SK-N-SH treated with all-trans-retinoic acid at 6 μM for 48 hours (cell line): ENCODE measurements at places on chromosomes 5 and 9.

- ATAC-seq: no peak
Observed at GRCh38 chr9:75604661-75605060, 285.8 kb upstream of the PCSK5 start.

DNA sequence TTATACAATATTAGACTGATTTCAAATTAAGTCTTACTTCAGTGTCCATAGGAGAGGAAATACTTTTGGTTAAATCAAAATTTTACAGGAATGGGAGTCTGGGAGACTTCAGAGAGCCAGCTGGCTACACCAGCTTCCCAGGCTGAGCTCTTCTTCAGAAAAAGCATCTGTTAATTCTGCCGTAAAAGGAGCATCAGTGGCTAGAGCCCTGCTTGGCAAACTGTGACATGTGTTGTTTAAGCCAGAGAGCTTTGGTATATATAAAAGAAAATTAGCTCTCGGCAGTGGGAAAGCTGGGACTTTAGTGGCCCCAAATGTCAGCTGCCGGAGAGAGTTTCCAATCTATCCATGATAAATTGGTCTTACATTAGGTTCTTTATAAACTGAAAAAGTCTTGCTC, 378.8 kb upstream of the TUSC1 start:
- no peak for ATAC-seq

GRCh38 chr5:128674837-128675446, 136.9 kb upstream of the FBN2 start:
- ATAC-seq: peak; percentile 92

DNA sequence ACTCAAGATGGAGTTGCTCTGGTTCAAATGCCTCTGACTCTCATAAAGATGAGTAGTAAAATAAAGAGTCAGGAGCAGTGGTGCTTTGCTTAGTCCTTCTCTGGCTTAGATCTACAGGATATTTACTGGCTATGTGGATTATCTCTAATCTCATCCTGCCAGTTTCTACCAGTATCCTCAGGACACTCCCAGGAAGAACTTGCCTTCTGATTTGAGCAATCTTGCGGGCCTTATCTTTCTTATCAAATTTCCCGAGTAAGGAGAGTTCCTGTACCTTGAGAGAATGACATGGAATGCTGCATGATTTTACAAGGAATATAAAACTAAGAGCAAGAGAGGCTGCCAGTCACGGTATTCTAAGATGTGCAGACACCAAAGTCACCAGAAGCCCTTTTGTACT, 364.0 kb downstream of the ARHGEF28 start:
- no peak for ATAC-seq

GRCh38 chr9:121227862-121228261, 26.2 kb upstream of the RAB14 start:
- ATAC-seq: no peak

DNA sequence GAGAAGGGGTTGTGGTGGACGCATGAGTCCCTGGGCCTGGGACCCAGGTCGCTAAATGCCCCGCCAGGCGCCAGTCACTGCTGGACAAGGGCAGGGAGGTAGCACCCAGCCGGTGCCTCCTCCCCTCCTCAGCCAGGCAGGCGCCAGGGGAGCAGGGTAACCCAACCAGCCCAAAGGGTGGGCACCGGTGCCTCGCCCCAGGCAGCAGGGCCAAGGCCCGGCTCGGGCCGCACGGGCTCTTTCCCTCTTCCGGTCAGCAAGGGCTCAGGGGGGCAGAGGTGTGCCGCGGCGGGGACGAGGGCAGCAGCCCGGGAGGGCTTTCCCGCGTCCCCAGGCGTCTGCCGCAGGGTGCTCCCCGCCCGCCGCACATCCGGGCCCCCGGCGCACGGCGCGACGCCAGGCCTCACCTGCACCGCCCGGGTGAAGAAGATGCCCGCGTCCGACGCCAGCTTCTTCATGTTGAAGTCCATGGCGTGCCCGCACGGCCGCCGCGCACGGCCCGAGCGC, 393 bp downstream of the SH3GLB2 start:
- peak; percentile 38 for ATAC-seq
